ENCODE measurements at places on chromosomes 12 and 14.

GRCh38 chr12:51421266-51421884 lies 3.3 kb upstream of the SLC4A8 start:
- DNase-seq = peak; percentile 8

GRCh38 chr14:64706593-64707193 lies 2.5 kb downstream of the PLEKHG3 start:
- no peak for DNase-seq

- DNase-seq = peak; percentile 15
Observed at GRCh38 chr12:101086490-101087135, 123.4 kb downstream of the SLC5A8 start.

DNA sequence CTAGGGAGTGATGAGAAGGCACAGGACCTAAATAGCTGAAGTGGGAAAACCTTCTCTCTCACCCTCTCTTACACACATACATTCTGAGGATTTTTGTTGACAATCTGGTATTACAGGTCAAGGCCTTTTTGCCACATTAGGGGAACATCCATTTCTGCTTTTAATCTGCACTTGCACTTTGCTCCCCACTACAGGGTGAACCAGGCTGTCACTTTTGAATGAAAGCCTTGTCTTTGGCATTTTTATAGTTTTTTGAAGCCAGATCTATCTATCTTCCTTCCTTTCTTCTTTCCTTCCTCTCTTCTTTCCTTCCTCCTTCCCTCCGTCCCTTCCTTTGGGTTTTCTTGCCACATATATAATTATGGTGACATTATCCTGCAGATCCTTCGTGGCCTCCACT lies 165.9 kb upstream of the OTX2 start:
- DNase-seq = no peak

- no peak for DNase-seq
Observed at GRCh38 chr14:24459331-24459730, 16.8 kb upstream of the SDR39U1 start.

DNA sequence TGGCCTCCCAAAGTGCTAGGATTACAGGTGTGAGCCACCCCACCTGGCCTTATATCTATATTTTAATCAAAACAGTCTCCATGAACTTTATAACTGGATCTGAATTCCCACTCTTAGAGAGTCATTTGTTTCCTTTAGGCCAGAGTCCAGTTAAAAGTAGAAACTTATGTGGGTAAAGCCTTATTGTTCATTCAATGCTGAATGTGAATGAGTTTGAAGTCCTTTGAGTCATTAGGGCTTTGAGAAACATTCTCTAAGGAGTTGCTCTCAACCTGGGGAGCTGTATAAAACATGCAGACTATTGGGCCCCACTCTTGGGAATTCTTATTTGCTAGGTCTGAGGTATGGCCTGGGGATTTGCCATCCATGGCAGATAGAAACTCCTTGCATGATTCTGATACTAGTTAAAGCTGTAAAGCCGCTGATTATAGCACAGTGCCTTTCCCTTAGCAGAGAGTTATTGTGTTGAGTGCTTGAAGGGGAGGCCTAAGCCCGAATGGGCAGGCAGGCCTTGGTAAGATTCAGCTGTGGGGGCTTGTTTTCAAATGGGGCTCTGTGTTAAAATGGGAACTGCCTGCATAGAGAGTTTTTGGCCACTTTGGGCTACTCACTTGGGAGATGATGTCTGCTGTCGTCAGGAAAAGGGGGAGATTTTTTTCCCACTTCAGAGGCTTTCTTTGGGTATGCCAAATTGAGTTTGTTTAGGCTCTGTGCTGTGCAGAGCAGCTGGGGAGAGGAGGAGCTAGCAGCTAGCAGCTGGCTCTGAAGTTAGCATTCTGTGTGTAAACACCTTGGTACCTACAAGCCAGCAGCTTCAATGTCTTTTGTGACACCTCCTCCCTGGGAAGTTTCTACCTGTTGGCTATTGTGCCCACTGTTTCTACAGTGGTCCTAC lies 117.5 kb downstream of the DACT1 start:
- no peak for DNase-seq

DNA sequence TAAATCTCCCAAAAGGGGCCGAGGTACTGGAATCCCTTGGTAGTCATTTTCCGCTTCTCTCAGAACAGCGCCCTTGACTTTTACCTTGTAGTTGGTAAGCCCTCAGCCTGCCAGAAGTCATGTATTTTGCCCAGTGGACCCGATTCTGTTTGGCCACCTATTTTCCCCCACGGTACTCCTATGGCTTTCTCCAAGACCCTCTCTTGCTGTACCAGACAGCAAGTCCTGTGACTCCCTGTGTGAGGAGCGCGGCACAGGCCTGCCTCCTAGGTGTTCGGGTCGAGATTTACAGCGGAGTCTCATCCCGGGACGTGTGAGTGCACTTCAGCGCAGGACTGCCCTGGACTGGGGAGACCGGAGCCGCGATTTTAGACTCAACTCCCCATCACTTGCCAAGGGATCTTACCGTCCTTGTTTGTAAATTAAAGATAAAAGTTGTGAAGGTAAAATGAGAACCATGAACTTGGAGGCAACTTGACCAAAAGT lies 1.1 kb upstream of the MBD6 start:
- no peak for DNase-seq

DNA sequence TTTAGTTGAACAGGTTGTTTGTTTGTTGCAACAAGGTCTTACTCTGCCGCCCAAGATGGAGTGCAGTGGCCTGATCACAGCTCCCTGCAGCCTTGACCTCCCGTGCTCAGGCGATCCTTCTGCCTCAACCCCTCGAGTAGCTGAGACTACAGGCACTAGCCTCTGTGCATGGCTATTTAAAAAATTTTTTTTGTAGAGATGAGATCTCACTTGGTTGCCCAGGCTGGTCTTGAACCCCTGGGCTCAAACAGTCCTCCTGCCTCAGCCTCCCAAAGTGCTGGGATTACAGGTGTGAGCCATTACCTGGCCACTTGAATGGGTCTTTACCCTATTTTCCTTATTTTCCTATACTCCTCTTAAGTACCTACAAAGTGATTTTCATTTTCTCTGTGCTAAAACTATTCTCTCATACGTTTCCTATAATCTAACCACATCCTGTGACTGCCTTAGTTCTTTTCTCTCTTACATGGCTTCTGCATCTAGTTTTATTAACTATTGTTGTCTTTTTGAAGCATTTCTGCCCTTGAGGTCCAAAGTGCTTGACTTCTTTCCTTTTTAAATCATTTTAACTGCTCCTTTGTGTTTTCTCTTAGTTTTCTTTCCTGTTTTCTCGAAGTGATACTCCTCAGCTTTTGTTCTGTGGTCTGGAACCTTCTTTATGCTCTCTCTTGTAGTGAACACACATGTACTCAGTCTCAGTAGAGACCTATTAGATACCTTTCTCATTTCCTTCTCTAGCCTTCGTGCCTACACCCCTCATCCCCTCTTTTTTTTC lies 14.1 kb downstream of the GPX2 start:
- DNase-seq = no peak

DNA sequence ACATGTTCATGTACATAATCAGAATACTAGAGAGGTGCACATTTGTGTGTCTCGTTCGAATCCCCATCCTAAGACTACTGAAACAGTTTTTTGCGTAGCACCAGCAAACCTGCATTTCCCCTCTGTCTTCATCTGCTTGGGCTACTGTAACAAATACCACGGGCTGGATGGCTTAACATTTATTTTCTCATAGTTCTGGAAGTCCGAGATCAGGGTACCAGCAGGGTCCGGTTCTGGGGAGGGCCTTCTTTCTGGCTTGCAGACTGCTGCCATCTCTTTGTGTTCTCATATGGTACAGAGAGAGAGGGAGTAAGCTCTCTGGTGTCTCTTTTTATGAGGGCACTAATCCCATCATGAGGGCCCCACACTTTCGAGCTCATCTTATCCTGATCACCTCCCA lies 30.6 kb downstream of the KLC1 start:
- no peak for DNase-seq

DNA sequence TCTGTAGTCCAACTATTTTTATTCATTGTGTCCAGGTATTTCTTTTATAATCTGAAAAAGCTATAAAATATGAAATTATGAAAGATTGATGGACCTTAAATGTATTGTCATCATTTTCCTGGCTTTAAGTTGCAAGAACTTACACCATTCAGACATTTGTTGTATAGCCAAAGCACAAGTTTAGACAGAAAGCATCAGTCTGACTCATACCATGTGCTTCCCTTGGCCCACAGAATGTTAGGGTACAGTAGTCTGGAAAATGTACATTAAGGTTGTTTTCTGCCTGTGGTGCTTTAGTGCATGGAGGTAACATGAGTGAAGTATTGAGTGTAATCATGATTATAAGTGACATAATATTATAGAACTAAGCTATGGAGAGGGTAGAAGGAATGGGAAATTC lies 1002.5 kb downstream of the BCL11B start:
- no peak for DNase-seq

GRCh38 chr12:109581334-109581691 lies 7.7 kb downstream of the MVK start:
- no peak for DNase-seq

Measured in NCI-H2227 treated with DMSO at 0.1 percent for 48 hours (cell line).